ENCODE measurements at places on chromosomes 11 and 22. TPM values are rescaled to one million over a fixed set of nuclear protein-coding genes. Genes with fewer than 3 reads are reported as not detected.

Gene TRIM22
- 86.6 TPM for total RNA-seq

Gene FGF19
- total RNA-seq: not detected

Gene TEX54
- not detected for total RNA-seq

GRCh38 chr11:5910540-5910939 lies 17.5 kb downstream of the OR52E5 start:
- DNase-seq: no peak

DNA sequence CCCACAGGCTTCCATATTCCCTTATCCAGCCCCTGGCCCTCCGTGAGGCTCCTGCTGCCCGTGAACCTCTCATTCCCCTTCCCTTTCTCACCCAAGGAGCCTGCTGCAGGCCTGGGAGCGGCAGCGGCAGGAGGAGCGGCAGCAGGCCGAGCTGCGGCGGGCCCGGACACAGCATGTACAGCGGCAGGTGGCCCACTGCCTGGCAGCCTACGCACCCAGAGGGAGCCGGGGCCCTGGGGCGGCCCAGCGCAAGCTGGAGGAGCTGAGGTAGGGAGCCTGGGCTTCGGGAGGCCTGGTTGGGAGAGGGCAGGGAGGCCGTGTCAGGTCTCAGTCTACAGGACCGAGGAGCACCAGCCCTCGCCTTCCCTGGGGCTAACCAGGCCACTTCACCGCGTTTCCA lies 8.1 kb upstream of the SART1 start:
- no peak for DNase-seq
